K562 (cell line): ENCODE measurements at places on chromosomes 4 and X. TPM values are rescaled to one million over a fixed set of nuclear protein-coding genes. Genes with fewer than 3 reads are reported as not detected.

Gene POU3F4
- total RNA-seq, result not detected in 2 replicates

Gene TEX13B
- total RNA-seq, result 0.20 TPM in 1 of 2 replicates, not detected in the other

Gene LRIT3
- not detected in 2 replicates for total RNA-seq

- no peaks in the 10 kb centered on the region for H3K36me3 ChIP-seq
- no peak for DNase-seq
- H3K27me3 ChIP-seq, result 0 out of 2 replicates have a peak, but pooled peaks cover 10% of the 10 kb centered on the region
- H3K27ac ChIP-seq, result no peak overlapping the region
Observed at GRCh38 chr4:83389037-83389720, 54.5 kb upstream of the HPSE start.

DNA sequence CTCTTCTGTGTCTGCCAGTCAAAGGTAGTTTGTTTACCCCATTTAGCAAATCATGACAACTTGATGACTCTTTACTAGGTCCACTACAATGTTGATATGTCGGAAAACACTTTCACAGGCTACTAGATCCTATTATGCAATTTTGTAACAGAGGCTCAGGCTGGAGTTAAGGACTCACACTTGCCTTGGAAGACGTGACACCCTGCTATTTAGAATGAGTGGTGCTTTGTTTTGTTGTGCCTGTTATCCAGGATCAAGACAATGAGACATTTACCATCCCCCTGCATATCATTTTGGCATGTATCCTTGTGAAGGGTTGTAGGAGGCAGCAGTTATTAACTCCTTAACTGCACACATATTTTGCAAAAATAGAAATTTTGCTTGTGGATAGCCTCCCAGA is 263.7 kb downstream of the IL1RAPL1 start:
- no peak overlapping the region for H3K4me3 ChIP-seq
- H3K27ac ChIP-seq, result no peak overlapping the region
- H3K36me3 ChIP-seq, result no peaks in the 10 kb centered on the region
- no peaks in the 10 kb centered on the region for H3K4me1 ChIP-seq

DNA sequence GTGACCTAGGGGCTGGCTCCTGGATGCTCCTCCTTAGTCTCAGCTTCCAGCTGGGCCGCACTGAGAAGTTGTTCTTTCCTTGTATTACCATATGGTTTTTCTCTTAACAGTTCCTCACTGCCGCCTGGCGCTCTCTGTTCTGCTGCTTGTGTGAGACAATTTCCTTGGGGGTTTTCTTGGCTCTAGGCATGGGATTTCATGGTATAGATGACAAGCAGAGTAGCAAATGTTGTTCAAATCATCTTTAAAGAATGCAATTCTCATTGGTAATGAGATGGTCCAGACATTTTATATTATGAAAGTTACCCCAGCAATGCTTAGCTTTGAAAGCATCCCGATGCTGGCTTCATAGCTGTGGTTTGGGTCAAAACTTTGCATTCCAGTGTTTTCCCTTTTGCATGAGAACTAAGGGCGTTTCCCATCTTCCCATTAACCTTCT is 37.6 kb downstream of the SEPTIN11 start:
- DNase-seq, result no peak
- H3K27ac ChIP-seq, result no peak overlapping the region
- H3K4me3 ChIP-seq, result no peak overlapping the region
